ENCODE measurements at places on chromosomes 2 and 18.

GRCh38 chr2:46974174-46974573, 58.6 kb upstream of the MCFD2 start:
- no peak for DNase-seq

DNA sequence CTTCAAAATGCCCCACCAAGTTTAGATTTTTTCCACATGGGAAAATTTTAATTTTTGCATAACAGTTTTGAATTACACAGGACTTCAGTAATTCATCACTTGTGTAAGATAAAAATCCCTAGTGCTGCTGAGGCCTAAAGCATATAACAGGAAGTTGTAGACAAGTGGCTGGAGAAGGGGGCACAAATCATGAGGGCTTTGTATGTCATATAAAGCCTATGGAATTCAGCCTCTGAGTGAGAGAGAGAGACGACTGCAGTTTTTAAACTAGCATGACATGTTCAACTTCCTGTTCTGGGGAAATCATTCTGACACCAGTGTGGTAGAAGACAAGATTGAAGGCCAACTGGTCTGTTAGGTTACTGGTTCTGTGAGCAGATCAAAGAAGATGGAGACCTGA, 187.3 kb upstream of the CHST9 start:
- DNase-seq: peak; percentile 16

DNA sequence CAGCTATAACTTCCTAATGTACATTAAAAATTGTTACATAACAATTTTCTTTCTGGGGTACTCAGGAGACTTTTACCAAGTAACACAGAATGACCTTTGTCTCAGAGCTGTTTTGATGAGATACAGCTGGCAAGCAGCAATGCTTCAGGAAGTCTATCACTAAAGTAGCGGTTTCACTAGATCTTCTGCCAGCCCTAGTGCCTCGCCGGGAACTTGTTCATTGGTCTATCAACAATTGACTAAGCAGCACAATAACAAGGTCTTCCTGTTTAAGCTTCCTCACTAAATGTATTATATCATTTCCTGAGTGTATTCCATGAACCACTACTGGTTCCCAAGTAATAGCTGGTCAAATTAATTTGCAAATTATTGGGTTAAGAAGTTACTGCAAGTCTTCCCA, 69.2 kb downstream of the TRIP12 start:
- DNase-seq: peak; percentile 81

- DNase-seq: no peak
Measured at GRCh38 chr18:12750076-12750714, 47.4 kb downstream of the PSMG2 start.

DNA sequence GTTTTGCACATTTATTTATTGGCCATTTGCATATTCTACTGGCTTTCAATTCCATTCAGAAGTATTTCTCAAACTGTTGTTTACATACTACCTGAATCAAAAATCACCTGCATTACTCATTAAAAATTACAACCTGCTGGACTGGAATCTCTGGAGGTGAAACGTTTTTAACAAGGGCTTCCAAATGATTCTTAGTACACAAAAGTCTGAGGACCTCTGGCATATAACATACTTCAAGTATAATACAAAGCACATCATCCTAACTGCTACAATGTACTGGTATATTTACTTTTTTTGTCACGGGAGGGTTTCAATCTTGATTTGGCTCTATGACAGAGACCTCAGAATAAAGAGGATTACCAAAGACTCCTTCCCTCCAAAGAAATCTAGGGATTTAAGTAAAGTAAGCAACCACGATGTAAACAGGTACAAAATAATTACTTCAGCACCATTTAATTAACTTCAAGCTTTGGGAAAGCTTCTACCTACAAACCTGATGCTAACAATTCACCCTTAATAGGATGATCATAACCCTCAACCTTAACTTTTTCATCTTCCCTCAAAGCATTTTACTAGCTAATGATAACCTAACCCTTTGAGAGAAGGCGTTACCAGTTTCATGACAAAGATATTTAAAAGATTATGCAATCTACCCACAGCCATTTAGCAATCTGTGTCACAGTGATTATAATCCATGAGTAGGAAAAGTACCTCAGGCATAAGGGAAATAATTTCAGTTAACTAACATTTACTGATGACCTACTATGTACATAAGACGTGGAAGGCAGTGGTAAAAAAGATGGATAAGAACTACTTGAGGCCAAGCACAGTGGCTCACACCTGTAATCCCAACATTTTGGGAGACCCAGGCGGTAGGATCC, 24.7 kb downstream of the ATAD2B start:
- peak; percentile 73 for DNase-seq

GRCh38 chr2:160538559-160539355, 45.1 kb upstream of the RBMS1 start:
- DNase-seq: peak; percentile 56

DNA sequence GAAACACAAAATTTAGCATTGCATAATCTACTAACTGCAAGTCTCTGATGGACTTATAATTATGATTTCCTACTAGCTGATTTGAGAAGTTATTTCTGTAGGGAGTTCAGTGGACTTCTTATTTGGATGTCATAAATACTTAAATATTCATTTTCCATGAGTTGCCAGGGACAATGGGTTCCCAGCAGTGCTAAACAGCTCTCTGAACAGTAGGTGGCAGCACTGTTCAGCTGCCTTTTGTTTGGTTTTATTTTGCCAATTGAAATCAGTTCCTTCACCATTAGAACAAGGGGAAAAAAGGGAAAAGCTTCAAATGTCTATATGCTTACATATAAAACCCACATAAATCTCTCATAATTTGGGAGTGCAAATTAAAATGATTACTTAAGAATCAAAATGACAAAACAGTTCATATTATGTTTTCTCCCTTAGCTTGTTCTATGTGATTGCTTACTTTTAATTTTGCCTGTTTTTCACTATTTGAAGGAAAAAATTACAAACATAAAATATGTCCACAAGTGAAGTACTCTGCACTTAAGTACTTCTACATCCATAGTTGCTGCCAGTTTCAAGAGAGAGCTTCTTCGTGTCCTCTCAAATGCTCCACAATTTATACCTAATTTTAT, 898.9 kb downstream of the CPS1 start:
- DNase-seq: peak; percentile 50

DNA sequence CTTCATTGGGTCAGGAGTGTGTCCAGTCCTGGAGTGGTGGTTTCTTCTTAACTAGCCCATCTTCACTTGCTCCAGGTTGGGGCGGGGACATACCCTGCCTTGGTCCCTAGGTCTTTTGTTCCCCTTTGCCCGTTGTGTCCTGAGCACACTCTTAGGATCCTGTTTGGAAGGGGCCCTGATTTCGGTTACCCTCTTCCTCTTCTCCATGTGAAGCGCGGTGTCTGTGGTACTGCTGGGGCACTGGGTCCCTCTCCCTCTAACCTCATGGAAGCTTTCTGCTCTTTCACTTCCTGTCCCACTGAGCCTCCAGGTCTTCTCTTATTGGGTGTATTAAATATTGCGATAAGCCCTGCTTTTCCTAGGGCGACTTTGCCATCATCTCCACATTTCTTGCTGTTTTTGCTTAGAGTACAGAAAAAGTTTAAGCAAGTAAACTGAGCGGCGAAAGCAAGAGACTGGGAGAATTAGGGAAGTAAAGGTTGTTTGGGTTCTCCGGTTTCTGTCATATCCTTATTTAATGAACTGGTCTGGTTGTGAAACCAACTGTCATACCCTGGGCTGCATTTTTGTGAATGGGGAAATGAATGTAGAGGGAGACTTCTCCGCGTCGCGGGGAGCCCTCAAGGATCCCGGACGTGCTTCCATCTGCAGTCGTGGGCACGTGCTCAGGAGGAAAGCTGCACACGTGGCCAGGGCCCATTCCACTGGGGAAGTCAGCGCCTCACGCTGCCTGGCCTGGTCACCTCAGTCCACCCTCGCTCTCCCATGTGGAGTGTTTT, 73.8 kb upstream of the B3GNT7 start:
- no peak for DNase-seq

DNA sequence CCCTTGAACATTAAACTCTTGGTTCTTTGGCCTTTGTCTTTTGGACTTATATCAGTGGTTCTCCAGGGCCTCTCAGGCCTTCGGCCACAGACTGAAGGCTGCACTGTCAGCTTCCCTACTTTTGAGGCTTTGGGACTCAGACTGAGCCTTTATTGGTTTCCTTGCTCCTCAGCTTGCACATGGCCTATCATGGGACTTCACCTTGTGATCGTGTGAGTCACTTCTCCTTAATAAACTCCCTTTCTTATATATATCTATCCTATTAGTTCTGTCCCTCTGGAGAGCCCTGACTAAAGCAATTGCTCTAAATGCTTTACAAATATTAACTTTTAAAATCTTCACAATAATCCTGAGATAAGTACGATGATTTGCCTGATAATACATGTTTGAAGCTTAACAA, 353.6 kb upstream of the TRIB2 start:
- no peak for DNase-seq

GRCh38 chr18:3604498-3605408, 154.8 kb downstream of the TGIF1 start:
- DNase-seq: peak; percentile 96

GRCh38 chr2:136916131-136916530, 150.8 kb downstream of the THSD7B start:
- no peak for DNase-seq

DNA sequence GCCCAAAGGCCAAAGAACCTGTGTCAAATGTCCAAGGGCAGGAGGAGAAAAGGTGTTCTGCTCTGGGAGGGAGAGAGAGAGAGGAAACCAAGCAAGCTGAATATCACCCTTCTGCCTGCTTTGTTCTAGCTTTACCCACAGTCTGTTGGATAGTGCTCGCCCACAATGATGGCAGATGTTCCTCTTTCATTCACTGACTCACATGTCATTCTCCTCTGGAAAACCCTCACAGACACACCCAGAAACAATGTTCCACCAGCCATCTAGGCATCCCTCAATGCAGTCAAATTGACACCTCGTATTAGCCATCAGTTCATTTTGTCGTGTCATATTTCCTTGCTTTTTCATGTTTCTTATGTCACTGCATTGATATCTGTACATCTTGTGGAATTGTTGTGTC, 150.3 kb downstream of the UBR3 start:
- no peak for DNase-seq

DNA sequence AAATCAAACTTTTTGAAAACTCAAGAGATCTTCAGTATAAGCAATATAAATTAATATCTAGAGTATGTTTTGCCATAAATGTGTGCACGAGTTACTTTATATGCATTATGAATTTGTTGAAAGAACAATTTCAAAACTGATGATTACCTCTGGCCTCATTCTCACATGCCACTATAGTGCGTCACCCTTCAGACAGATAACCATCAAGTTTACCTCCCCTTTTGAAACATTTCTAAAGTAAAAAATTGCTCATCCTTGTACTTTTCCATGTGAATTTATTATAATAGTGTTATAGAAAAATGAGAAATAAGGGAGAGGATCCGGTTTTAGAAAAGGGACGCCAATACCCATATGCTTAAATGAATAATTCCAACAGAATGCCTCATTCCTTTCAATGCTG, 38.3 kb downstream of the ZEB2 start:
- DNase-seq: no peak

GRCh38 chr2:28539118-28539541, 43.3 kb downstream of the PLB1 start:
- DNase-seq: no peak

DNA sequence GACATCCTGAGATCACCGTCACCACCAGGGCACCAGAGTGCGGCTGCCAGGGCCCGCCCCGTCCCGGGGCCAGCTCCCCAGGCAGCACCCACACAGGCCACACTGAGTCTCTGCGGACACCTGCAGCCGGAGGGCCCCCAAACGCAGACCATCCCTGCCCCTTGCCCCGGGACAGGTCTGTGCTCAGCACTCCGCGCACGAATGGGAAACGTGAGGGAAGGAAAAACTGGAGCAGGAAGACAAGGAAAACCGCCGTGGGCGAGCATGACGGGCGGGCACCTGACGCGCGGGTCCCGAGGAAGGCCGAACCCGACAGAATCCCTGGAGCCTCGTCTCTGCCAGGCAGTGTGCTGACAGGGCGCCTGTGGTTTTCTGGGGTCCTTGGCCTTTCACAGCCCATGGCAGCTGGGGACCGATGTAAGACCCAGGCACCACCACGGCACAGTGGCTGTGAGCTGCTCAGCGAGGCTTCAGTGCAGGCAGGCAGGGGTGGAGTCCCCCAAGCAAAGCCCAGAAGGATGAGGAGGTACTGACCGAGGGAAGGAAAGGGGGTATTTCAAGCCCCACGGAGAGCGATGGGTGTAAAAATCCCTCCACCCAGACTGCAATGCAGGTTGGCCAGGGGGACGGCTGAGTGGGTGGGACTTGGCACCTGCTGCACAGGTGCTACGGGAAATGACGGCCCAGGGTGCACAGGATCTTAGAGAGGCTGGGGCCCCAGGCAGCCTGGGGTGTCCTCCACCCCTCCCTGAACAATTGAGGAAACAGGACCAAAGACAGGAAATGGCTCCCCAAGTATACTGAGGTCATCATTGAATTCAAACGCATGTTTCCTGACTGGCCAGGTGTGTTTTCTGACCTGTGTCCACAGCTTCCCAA, 59.0 kb downstream of the PXDN start:
- no peak for DNase-seq

DNA sequence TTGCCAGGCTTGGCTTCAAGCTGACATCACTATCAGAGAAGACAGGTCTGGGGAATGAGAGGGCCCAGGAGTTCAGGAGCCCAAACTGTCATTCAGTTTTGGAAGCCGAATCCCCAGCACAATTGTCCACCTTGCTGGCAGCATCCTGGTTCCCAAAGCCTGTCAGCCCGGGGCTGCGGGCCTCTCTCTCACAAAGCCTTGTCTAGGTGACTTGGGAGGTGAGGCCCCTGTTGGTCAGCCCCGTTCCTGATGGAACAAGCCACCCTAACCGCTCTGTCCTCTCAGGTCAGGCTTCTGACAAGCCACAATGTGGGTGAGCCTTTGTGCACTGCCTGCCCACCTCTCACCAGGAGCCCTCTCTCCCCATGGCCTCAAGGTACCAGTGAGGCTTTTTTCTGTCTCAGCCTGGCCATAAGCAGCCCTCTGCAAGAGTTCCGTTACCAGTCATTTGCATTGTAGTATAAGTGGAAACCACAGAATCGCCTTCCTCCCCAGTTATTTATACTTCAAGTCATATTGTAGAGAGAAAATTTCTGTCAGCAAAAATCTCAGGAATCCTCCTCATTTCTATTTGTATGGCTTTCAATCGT, 100.6 kb downstream of the MSH2 start:
- DNase-seq: no peak

GRCh38 chr2:227655454-227655853, 11.2 kb upstream of the SCYGR5 start:
- peak; percentile 87 for DNase-seq

DNA sequence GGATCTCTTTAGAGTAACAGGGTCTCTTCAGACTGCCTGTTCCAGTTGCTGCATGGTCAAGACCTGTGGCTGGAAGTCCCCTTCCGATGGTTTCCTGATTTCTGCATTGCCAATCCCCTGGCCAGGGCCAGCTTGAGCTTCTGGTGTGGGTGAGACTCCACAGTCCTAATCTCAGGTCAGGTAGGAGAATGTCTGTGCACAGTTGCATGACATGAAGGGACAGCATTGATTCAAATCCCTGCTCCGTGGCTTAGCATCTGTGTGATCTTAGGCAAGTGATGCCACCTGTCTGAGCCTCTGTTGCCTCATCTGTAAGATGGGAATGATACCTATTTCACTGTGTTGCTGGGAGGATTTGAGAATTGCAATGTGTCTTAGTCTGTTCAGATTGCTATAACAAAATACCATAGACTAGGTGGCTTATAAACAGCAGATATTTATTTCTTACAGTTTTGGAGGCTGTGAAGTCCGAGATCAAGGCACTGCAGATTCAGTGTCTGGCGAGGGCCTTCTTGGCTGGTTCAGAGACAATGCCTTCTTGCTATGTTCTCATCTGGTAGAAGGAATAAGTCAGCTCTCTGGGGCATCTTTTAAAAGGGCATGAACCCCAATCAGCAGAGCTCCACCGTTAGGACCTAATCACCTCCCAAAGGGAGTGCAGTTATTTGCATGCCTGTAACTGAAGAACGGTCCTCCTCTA, 66.2 kb downstream of the ATOH8 start:
- no peak for DNase-seq

GRCh38 chr2:20584399-20585358, 66.2 kb downstream of the HS1BP3 start:
- peak; percentile 93 for DNase-seq

Measured in mesenchymal stem cell (in vitro differentiated cells and primary cell).